ENCODE measurements at places on chromosomes 5 and 9.

DNA sequence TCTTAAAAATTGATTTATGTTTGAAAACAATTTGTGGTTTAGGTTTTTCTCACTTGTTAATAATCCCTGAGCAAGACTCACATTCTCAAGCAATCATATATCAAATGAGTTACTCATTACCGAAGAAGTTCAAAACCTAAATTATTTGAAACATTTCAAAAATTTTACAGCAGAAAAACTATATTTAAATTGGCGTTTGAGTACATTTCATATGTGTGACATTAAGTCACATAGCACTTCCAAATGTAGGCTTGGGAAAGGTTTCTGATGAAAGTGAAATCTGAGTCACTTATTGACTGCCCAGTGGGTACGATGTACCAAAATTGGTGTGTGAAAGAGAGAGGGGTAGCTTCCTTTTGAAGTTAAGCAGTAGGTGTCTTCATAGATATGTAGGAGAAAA lies 411.4 kb upstream of the SGCD start:
- no peak for DNase-seq

DNA sequence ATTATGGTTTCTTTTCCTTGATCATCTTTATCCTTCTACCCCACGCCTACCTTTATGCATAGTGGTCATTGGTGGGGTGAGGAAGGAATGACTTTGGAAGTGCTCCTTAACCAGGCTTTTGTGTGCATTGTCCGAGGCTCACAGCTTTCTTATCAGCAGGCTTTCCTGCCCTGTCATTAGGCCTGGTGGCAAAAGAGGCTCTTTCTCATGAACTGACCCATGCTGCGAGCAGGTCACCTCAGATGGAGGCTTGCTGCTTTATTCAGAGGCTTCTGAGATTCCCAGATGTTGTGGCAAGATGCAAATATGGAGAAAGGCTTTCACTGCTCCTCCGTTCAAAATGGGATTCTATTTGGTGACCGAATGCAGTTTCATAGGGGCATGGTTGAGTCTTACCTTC lies 57.4 kb upstream of the DMRTA1 start:
- DNase-seq, result no peak

- DNase-seq, result no peak
Observed at GRCh38 chr5:179267071-179267670, 78.1 kb downstream of the ADAMTS2 start.

DNA sequence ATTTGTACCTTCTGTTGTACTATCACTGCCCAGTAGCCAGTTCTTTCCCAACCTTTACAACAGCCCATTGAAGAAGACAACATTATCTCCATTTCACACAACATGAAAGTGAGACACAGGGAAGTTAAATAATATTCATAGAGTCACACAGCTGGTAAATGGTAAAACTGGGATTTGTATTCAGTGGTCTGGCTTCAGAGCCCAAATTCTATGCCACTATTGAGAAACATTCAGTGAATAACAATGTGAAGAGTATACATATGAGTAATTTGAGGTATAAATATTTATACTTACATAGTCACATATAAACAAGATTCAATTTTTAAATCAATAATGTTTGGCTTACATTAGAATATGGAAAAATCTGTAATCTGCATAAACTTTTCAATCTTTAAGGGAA lies 13.8 kb downstream of the SMIM15 start:
- no peak for DNase-seq

GRCh38 chr5:146622391-146622790 lies 106.4 kb upstream of the GPR151 start:
- DNase-seq, result no peak
